ENCODE measurements at places on chromosomes 1 and 21. TPM values are rescaled to one million over a fixed set of nuclear protein-coding genes. Genes with fewer than 3 reads are reported as not detected.

DNA sequence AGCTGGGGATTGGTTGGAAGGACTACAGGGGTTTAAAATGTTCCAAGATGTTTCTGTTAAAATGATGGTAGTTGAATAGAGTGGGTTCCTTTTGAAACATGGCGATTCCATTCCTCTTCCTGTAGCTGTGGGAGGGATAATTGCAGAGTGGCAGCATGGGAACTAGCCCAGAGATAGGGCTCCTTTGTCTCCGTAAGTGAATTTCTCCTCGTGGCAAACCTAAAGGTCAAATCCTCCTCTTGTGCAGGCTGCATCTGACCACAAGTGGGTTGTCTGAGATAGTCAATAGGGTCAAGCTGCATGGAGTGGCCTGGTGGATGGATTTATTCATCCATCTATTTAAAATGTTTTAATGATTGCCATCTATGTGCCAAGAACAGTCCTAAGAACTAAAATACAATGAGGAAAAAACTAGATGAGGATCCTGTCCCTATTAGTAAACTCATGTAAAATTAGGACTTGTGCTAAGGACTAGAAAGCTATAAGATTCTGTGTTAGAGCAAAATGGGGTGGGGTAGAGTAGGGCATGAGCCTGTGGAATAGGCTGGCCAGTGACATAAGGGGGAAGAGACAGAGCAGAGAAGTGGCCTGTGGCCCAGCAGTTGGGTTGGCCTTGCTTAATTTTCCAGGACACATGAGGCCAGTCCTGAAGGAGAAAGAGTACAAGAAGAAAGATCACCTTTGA, 89.1 kb upstream of the IVNS1ABP start:
- ATAC-seq = no peak

DNA sequence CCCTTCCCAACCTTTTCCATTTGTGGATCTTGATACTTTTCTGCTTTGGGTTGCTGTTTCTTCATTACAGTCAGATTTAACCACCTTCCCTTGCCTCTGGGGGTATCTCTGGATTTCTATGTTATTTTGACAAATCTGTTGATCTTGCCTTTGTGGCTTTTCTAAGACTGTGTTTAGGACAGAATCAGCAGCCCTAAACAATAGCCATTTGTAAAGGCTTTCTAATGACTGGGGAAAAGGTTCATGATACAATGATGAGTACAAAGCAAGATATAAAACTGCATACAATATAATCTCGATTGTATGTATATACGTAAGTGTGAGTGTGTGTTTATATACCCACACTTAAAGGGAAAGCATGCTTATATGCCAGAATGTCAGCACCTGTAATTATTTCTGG, 27.8 kb downstream of the FAM20B start:
- no peak for ATAC-seq

DNA sequence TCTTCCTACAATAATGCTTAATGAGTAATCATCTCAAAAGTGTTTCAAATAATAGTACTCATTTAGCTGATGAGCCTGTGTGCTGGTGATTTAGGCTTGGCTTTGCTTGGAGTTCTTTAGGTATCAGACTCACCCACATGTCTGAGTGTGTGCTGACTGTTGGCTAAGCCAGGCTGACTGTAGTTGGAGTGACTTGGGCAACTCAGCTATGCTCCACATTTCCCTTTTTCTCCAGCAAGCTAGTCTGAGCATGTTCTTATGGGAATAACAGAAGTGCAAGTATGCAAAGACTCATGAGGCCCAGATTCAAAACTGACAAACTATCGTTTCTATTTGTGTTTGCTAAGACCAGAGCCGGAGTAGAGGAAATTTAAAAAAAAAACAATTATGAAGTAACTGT, 99.0 kb upstream of the ADGRL4 start:
- ATAC-seq = no peak

UBXN10 gene
- 0.63 TPM for total RNA-seq

DNA sequence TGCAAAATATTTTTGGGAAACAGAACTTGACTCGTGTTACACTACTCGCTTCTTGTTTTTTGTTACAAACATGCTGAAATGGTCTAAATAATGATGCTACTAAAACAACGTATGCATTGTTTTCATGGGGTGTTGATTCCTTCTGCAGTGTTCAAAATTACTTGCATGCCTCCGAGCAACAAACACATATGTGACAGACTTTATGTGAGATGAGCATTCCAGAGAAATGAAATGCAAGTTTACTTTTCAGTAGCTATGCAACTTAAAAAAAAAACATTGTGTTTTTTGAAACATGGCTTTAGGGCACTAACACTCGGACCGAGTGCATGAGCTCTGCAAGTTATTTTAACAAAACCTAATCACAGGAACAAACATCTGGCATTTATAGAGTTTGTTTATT, 84.8 kb downstream of the CAMTA1 start:
- no peak for ATAC-seq

LRRC71 gene
- not detected for total RNA-seq

DNA sequence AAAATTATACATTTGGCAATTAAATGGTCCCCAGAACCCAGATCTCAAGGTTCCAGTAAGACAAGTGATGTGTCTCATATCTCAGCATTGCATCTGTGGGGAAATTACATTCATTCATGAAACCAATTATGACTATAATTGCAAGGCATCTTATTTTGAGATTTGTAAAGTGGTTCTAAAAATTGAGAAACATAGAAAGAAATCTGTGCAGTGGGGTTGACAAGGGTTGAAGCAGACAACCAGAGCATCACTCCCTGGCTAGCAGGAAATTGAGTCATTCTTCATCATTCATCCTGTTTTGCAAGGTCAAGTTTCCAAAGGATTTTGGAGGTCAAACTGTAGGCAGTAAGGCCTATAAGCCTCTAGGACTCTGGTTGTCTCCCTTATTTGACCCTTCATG, 25.1 kb upstream of the MROH9 start:
- ATAC-seq = no peak

GRCh38 chr1:58062635-58063034, 483.9 kb downstream of the OMA1 start:
- no peak for ATAC-seq

DNA sequence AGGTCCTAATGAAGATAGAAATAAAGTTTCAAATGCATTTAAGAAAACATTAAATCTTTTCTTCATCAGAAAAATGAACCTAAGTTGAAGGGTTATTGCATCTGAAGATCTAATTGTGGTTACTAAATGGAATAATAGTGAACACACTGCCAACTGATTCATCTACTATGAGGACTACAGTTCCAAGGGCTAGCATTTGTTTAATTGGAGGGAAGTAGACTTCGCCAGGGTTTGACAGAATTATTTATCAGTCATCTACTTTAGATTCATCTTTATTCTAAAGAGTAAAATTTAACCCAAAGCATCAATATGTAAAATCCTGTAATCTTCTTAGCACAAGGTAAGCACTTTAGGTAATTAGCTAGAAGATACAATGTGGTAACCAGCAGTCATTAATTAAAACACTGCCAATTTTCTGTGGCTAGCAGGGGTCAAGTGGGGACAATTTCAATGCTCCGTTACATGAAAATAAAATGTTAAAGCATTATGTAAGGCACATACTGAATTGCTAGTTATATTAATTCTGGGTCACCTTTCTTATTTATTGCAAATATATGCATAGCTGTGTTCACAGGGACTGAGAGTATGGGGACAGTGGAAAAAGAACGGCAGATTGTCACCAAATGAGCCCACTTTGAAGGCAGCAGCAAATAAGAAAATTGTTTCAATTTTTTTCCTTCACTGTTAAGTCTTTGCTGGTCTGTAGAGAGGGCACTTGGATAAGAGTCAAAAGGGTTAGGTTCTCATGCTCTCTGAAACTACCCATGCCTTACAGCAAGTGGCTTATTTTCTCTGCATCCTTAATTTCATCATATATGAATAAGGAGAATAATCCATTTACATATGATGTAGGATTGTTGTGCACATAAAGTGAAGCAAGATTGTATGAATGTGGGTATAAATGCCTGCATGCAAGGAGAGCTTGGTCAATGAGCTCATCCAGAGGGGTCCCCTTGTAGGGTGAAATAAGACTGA, 416.0 kb downstream of the PCP4 start:
- no peak for ATAC-seq

- peak; percentile 80 for ATAC-seq
These were observed 45.0 kb upstream of the AIM2 start for GRCh38 chr1:159121526-159121925.

- no peak for ATAC-seq
These were observed 11.4 kb downstream of the CLCA2 start for GRCh38 chr1:86435327-86435726.

- peak; percentile 69 for ATAC-seq
These were observed 28.4 kb downstream of the MAPKAPK2 start for GRCh38 chr1:206713070-206713469.

- no peak for ATAC-seq
These were observed 76.3 kb downstream of the RD3 start for GRCh38 chr1:211415700-211416099.

GRCh38 chr1:7011826-7012225, 226.6 kb downstream of the CAMTA1 start:
- no peak for ATAC-seq

DNA sequence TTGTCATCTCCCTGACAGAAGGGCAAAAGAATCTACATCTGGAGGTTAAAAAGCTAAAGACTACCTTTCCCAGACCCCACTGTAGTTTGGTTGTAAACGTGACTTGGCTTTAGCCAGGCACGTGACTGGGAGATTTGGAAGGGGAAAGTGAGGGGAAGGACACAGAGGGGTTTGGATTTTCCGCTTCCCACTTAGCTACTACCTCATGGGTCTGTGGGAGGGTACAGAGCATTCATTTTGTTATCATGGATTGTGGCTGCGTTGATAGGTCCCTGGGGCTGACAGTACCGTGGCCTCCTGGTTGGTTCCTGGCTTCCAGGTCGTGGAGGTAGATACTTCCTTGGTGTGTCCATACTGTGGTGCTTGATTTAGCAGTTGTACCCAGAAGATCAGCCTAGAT, 2.6 kb downstream of the CHD1L start:
- no peak for ATAC-seq

All from activated T-helper 17 cell treated with anti-CD3 and anti-CD28 coated beads, Interleukin-2, amount 50 U/mL, for 72 hours (primary cell).